HFFc6 (cell line): ENCODE measurements at places on chromosomes 6 and 20. TPM values are rescaled to one million over a fixed set of nuclear protein-coding genes. Genes with fewer than 3 reads are reported as not detected.

The PLN gene
- total RNA-seq, result not detected in 3 replicates

The TINAG gene
- total RNA-seq, result not detected in 3 replicates

The VEGFA gene
- 26.0 to 36.7 TPM (median 34.3 TPM) in 3 replicates for total RNA-seq

The SLC22A1 gene
- total RNA-seq, result 0.29 TPM in 1 of 2 replicates, not detected in the other

The OVOL2 gene
- not detected in 3 replicates for total RNA-seq

The ZC2HC1B gene
- not detected in 3 replicates for total RNA-seq

The FAM209B gene
- 0.31 TPM in 2 of 3 replicates, not detected in the other for total RNA-seq

The ANKRD66 gene
- total RNA-seq, result not detected in 2 replicates

The TFAP2D gene
- not detected in 3 replicates for total RNA-seq

The VNN1 gene
- 0.05 to 0.09 TPM (median 0.09 TPM) in 3 replicates for total RNA-seq

The CST3 gene
- total RNA-seq, result 232 to 284 TPM (median 280 TPM) in 3 replicates

The C6orf141 gene
- total RNA-seq, result not detected in 2 replicates

The ATXN1 gene
- 28.2 to 35.5 TPM (median 28.4 TPM) in 3 replicates for total RNA-seq

The PKHD1 gene
- total RNA-seq, result not detected in 3 replicates

The FABP7 gene
- total RNA-seq, result not detected in 2 replicates

The ABT1 gene
- 14.2 to 16.3 TPM (median 15.4 TPM) in 3 replicates for total RNA-seq

The SPATS1 gene
- not detected in 3 replicates for total RNA-seq

The SLC24A3 gene
- not detected in 3 replicates for total RNA-seq

The CST5 gene
- not detected in 3 replicates for total RNA-seq

The MYLK4 gene
- total RNA-seq, result 0.07 to 0.21 TPM (median 0.12 TPM) in 3 replicates

The DZANK1 gene
- 1.4 and 1.8 TPM in 2 replicates for total RNA-seq

The NKX2-2 gene
- 0.35 TPM in 1 of 3 replicates, not detected in the others for total RNA-seq

The RUNX2 gene
- total RNA-seq, result 7.0 to 9.6 TPM (median 8.0 TPM) in 3 replicates

The RBM24 gene
- 25.0 to 32.9 TPM (median 30.9 TPM) in 3 replicates for total RNA-seq

The OPN5 gene
- total RNA-seq, result not detected in 3 replicates

The RIPOR3 gene
- 0.07 to 0.16 TPM (median 0.11 TPM) in 3 replicates for total RNA-seq

The ADGB gene
- not detected in 3 replicates for total RNA-seq

The POPDC3 gene
- 13.4 to 23.3 TPM (median 15.1 TPM) in 3 replicates for total RNA-seq

The ULBP1 gene
- total RNA-seq, result 9.9 to 13.6 TPM (median 11.8 TPM) in 3 replicates

The C20orf141 gene
- total RNA-seq, result not detected in 2 replicates

The PI3 gene
- not detected in 3 replicates for total RNA-seq

The TRDN gene
- total RNA-seq, result not detected in 3 replicates

The NTSR1 gene
- 3.1 to 6.1 TPM (median 4.8 TPM) in 3 replicates for total RNA-seq

The ECT2L gene
- not detected in 3 replicates for total RNA-seq

The BEND6 gene
- 9.4 to 11.1 TPM (median 10.2 TPM) in 3 replicates for total RNA-seq

The XKR7 gene
- not detected in 3 replicates for total RNA-seq

The CST7 gene
- total RNA-seq, result not detected in 3 replicates

The SMIM29 gene
- 38.6 to 45.7 TPM (median 38.7 TPM) in 3 replicates for total RNA-seq

The YIPF3 gene
- total RNA-seq, result 159 to 191 TPM (median 183 TPM) in 3 replicates

The C20orf204 gene
- 0.32 to 0.48 TPM (median 0.42 TPM) in 3 replicates for total RNA-seq

The MUC22 gene
- not detected in 3 replicates for total RNA-seq

The KCNQ5 gene
- total RNA-seq, result 19.9 to 36.3 TPM (median 26.1 TPM) in 3 replicates

The RAB44 gene
- 0.23 to 0.39 TPM in 2 of 3 replicates, not detected in the other for total RNA-seq

The APOM gene
- total RNA-seq, result 2.7 to 3.3 TPM (median 2.8 TPM) in 3 replicates

The KIFC1 gene
- total RNA-seq, result 19.1 to 41.2 TPM (median 38.2 TPM) in 3 replicates

The CALHM4 gene
- total RNA-seq, result 0.20 to 0.42 TPM (median 0.24 TPM) in 3 replicates

The MEI4 gene
- not detected in 3 replicates for total RNA-seq

The VIP gene
- not detected in 3 replicates for total RNA-seq

The GRIK2 gene
- 25.9 to 32.1 TPM (median 30.6 TPM) in 3 replicates for total RNA-seq

The PDE10A gene
- total RNA-seq, result 2.0 TPM in 1 of 3 replicates, not detected in the others

The HLA-DQB2 gene
- total RNA-seq, result not detected in 3 replicates

The RAET1E gene
- total RNA-seq, result 0.12 to 0.46 TPM (median 0.17 TPM) in 3 replicates

The ZBTB2 gene
- total RNA-seq, result 14.8 to 20.1 TPM (median 16.5 TPM) in 3 replicates

The CRYBG1 gene
- total RNA-seq, result 8.0 to 10.0 TPM (median 9.9 TPM) in 3 replicates

The SLC35F1 gene
- total RNA-seq, result not detected in 3 replicates
